ENCODE measurements at places on chromosomes 4 and X.

- DNase-seq: no peak
These were observed 29.0 kb downstream of the UTP14A start for GRCh38 chrX:129934952-129935351.

DNA sequence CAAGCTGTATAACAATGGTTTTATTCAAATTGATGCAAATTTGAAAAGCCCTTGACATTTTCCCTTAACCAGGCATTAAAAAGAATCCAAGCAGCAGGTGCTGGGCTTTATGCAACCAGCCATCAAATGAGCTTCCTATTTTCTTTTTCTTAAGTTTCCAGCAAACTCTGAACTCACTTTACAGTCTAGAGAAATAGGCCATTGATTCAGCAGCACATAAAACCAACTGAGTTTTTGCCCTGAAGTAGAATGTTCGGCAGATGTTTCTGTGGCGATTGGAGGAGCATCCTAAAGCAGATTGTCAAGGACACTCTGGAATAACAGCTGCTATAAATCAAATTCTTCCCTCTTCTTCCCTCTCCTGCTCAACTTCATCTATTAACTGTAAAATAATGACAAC, 582.8 kb upstream of the CPEB2 start:
- no peak for DNase-seq

DNA sequence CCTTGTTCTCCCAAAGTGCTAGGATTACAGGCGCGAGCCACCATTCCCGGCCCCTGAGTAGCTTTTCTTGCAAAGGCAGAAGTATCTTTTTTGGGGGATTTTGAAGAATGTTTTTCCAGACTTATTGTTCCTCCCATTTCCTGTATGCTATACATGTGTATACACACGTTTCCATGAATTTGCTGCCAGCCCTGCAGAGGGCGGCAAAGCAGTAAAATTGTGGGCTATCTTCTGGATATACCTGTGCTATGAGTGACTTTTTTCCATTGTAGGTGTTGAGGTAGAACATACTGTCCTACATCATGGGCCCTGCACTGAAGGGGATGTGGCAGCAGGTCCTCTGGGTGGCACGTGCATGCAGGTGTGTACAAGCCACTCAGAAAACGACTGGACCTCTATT, 16.9 kb upstream of the MED28 start:
- DNase-seq: no peak

DNA sequence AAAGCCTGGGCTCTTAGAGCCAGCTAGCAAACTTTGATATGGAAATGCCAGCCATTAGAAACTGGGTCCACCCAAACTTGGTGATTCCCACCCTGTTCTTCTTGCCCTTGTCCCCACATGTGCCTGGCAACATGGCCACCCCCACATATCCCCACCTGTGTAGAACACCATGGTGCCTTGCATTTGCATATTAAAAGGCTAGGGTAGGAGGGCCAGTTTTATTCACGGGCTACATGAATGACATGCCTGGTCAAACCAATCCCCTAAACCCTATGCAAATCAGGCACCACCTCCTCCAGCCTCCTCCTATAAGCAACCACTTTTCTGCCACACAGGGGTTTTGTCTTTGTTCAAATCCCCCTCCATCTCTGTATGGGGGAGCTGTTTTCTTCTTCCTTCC, 104.9 kb downstream of the CLNK start:
- DNase-seq: no peak

GRCh38 chrX:4936315-4936714, 1222.9 kb upstream of the PRKX start:
- no peak for DNase-seq

GRCh38 chr4:46219872-46220271, 96.0 kb upstream of the GABRG1 start:
- DNase-seq: no peak

DNA sequence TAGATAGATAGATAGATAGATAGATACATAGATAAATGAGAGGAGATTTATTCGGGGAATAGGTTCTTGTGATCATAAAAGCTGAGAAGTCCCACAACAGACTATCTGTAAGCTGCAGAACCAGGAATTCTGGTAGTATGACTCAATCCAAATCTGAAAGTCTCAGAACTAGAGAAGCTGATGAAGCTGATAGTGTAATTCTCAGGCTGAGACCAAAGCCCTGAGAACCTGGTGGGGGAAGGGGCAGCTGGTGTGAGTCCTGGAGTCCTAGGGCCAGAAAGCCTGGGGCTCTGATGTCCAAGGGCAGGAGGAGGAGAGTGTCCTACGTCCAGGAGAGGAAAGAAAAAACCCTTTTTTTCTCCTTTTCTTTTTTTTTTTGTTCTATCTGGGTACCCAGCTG, 8.0 kb upstream of the BANK1 start:
- no peak for DNase-seq

DNA sequence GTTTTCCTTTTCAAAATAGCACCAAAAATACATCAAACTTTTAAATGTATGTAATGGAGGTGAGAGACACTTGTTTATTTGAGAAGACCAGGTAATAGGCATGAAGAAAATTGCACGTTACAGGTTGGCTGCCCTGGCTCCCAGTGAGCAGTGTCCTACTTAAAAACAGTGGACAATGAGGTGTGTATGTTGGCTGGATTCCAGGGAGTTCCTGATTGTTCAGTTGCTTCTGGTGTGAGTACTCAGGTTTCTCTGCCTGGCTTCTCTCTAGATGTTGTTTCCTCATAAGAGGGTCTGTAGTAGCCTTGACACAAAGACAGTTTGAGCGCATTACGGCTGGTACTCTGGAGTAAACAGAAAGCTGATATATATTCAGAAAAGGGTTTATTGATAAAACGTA, 29.4 kb downstream of the SNX25 start:
- DNase-seq: no peak

GRCh38 chr4:81237791-81238190, 22.8 kb upstream of the PRKG2 start:
- no peak for DNase-seq

- no peak for DNase-seq
These were observed 105.1 kb upstream of the LIMCH1 start for GRCh38 chr4:41432881-41433280.

- DNase-seq: no peak
These were observed 46.3 kb downstream of the ATP10D start for GRCh38 chr4:47531241-47531953.

- no peak for DNase-seq
These were observed 280.7 kb downstream of the RAPGEF2 start for GRCh38 chr4:159383562-159383931.

GRCh38 chr4:48268956-48269860, at the start of gene TEC:
Gene TEC, minus strand, starts transcription at chr4:48269838. Its CDS starts 41,224 bp downstream, at chr4:48228614.
- DNase-seq: no peak

GRCh38 chr4:182385897-182386296, 142.7 kb downstream of the TENM3 start:
- no peak for DNase-seq

DNA sequence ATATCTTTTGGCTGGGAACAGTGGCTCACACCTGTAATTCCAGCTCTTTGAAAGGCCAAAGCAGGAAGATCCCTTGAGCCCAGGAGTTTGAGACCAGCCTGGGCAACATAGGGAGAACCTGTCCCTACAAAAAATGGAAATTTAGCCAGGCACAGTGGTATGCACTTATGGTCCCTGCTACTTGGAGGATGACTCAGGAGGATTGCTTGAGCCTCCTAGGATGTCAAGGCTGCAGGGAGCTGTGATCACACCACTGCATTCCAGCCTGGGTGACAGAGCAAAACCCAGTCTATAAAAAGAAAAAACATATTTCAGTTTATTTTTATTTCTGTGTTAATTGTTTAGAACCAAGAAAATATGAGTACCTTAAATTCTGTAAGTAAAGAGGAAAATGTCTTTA, 123.7 kb downstream of the CBR4 start:
- DNase-seq: no peak

- no peak for DNase-seq
These were observed 68.3 kb upstream of the ATOH1 start for GRCh38 chr4:93760284-93760683.

DNA sequence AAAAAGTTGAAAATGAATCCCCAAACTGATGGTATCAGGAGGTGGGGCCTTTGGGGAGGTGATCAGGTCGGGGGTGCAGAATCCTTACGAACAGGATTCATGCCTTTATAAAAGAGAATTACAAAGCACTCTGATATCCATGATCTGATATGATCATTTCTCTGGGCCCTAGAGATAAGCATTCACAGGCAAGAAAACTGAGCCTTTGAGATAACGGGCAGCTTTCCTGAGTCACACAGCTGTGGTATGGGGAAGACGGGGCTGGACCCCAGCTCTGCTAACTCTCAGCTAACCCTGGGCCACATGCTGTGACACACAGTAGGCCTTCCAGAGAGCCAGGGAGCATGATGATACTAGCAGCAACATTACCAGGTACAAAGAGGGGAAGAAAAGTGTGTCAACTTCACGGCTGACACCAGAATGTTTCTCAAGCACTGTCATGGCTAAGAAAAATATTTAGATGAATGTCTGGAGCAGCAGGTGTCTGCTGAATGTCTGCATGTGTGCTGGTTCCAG, 85.1 kb downstream of the SLC2A9 start:
- DNase-seq: no peak

DNA sequence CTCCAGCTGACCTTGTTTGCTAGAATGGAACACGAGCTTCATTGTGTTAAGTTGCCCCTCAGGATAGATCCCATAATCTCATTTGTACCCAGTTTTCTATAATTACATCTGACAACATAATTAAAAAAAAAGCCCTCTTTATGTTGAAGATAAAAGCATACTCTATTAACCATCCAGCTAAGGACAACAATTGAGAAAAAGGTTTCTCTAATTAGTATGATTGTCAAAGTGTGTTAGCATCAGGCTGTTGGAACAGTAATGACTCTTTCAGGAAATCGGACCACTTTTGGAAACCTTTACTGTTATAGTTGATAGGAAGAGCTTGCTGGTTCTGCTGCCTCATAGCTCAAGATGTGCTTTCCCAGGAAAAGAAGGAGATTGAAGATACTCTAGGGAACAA, 172.6 kb downstream of the FHIP1A start:
- no peak for DNase-seq

- no peak for DNase-seq
These were observed 65.8 kb upstream of the MSN start for GRCh38 chrX:65601530-65602220.

DNA sequence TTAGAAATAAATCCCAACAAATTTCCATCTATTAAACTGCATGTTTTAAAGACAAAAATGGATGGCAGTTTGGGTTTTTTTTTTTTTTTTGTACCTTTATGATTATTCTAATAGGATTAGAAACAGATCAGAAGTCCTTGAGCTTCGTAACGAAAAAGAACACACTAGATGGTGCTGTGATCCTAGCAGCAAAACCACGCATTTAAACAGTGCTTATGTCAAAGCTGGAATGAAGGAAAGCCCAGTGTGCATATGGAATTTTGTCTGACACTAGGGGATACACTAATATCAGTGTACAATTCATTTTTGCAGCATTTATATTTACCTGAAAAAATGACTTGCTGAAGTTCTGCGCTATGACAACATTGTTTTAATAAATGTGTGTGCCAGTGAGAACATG, 229.1 kb downstream of the VEGFC start:
- DNase-seq: no peak

- DNase-seq: no peak
These were observed 89.0 kb upstream of the BANK1 start for GRCh38 chr4:101701551-101701950.

DNA sequence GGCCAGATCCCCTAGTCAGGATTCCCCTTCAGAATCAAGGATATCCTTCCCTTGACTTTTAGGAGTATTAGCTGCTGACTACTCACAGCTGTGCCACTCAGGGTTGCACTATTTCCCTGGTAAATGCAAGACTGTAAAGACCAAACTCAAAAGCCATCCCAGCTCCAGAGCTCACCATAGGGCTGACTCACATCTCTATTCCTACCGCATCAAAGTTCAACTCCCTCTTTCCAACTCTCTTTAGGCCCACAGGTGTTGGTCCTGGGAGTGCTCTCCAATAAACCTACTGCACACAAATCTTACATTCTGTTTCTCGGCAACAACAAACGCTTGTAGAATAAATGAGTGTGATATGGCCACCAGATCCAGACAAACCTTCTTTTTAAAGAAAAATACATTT, 109.6 kb downstream of the PPP3CA start:
- DNase-seq: no peak

DNA sequence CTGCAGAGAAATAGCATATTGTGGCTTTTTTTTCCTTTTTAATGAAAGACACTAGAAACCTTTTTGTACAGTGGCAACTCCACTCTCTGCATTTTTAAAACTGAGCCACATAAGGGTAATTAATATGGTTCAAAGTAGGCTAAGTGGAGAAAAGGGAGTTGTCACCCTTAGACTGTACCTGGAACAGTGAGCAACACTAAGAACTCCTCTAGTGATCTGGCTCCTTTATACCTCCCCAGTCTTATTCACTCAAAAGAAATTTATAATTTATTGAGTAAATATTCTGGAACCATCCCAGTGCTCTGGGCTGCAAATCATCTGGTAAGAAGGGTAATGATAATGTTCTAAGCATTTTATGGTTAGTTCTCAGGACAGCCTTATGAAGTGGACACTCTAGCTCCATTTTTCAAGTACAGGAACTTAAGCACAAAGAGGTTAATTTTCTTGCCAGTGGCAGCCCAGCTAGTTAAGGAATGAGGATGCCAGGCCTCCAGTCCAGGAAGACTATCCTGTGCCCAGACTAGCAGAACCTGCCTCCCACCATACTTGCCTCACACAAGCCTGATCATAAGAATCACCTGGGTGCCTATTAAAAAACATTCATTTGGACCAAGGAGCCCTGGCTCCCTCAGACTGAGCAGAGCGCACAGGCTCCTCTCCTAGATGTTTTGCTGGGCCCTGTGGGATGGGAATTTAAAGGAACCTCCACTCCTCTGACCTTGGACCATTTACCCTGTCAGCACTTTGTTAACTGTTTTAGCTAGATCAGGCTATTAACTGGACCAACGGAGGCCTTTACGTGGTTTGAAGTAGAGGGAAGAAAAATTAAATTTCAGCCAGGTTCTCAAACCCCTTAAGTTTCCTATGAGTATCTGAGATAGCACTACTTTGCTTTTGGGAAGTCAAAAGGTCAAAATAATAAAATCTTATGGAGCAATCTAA, 102.6 kb downstream of the PDE5A start:
- DNase-seq: no peak

GRCh38 chrX:96405842-96406241, 278.8 kb upstream of the DIAPH2 start:
- DNase-seq: no peak

GRCh38 chrX:63488546-63489373, 137.6 kb upstream of the SPIN4 start:
- no peak for DNase-seq

DNA sequence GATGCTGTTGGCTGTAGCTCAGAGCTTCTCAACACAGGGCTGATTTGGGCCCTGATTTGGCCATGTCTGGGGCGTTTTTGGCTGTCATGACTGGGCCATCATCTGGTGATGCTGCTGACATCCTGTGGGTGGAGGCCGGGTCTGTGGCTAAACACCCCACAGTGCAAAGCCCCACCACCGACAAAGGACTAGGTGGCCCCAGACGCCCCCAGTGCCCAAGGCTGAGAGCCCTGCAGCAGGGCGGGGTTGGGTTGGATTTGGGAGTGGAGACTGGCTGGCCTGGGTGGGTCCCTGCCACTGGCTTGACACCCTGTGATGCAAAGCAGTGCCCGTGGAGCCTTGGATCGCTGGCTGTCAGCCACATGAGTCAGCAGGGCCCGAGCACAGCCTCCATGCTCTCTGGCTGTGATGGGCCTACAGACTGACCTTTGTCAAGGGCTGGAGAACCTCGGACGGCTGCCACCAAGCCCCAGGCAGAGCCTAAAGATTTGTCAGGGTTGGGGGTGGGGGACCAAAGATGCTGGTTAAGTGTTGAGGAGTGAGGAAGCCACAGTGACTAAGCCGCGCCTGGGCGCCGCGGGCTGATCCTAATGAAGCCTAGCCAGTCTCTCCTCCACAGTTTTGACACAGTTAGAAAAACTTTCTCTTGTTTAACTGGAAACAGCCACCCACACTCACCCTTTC, 28.3 kb downstream of the CYTL1 start:
- no peak for DNase-seq

GRCh38 chrX:40446921-40447320, 133.8 kb upstream of the ATP6AP2 start:
- no peak for DNase-seq
